ENCODE measurements at places on chromosomes 12 and 14.

DNA sequence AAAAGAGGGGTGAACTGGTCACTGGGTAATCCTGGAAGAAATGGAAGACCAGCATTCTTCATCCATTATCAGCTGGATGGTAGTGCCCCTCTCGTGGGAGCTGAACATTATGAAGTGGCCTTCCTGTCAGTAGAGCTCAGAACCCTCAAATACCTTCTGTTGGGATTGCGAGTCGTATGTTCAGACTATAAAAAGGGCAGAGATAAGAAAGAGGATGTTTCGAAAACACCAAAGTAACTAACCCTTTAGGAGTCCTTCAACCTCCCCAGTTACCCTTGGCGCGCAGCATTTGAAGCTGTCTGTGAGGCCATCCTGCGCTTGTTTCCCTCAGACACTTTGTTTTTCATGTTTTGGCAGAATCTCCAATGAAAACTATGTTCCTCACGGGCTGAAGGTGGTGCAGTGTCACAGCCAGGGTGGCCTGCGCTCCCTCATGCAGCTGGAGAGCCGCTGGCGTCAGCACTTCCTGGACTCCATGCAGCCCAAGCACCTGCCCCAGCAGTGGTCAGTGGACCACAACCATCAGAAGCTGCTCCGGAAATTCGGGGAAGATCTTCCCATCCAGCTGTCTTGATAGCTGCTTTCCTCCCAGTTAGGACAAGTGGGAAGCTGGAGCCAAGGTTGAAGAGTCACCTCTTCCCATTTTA, 19.3 kb upstream of the GALNT16 start:
- DNase-seq = no peak

- peak; percentile 82 for DNase-seq
These were observed 18.3 kb downstream of the NOC4L start for GRCh38 chr12:132162508-132163031.

GRCh38 chr12:59193476-59194050, 273.3 kb upstream of the LRIG3 start:
- DNase-seq = no peak

- DNase-seq = no peak
These were observed 20.6 kb downstream of the SPX start for GRCh38 chr12:21546716-21547115.

- no peak for DNase-seq
These were observed 262.6 kb downstream of the PCNX1 start for GRCh38 chr14:71169861-71170260.

GRCh38 chr12:113931517-113931916, 34.6 kb downstream of the RBM19 start:
- DNase-seq = no peak
